ENCODE measurements at places on chromosomes 16 and 17.

- peak; percentile 76 for DNase-seq
These were observed 15.6 kb upstream of the CBFA2T3 start for GRCh38 chr16:88992351-88993165.

GRCh38 chr17:77194179-77194578 lies 53.4 kb downstream of the SEC14L1 start:
- DNase-seq: no peak

GRCh38 chr17:82503728-82504308 lies 15.7 kb upstream of the FOXK2 start:
- no peak for DNase-seq

- no peak for DNase-seq
These were observed 51.3 kb upstream of the ADORA2B start for GRCh38 chr17:15893658-15894024.

DNA sequence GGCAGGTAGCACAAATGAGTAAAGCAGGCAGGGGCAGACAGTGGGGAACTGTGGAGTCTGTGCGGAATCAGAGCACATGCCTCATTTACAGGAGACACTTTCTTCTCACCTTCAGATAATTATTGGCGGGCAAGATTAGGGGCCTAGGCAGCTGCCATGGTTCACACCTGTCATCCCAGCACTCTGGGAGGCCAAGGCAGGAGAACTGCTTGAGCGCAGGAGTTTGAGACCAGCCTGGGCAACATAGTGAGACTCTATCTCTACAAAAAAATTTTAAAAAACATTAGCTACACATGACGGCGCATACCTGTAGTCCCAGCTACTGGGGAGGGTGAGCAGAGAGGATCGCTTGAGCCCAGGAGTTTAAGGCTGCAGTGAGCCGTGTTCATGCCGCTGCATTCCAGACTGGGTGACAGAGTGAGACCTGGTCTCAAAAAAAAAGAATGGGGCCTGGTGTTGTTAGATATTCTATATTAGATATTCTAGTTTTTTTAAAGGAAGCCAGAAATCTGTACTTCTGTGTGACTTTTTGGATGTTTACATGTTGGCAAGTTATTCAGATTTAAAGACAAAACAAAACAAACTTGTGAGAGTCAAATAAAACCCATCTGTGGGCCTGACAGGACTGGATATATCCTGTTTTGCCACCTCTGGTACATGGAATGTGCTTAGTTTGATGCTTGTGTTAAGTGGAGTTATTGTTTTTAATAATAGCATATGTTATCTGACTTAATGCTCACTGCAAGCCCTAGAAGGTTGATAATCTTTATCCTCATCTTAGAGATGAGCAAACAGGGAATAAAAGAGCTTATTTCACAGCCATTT lies 4.9 kb upstream of the LPCAT2 start:
- no peak for DNase-seq

DNA sequence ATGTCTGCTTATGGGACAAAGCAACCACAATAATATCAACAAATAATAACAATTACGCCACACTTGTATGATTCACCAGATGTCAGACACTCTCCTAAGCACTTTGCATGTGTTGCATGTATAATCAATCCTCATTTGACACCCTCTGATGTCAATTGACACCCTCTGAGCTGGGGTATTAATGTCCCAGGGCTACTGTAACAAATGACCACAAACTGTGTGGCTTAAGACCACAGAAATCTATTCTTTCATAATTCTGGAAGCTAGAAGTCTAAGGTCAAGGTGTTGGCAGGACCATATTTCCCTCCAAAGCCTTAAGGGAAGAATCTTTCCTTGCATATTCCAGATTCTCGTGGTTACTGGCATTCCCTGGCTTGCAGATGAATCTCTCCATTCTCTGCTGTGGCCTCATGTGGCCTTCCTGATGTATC lies 112.7 kb downstream of the NPIPB5 start:
- DNase-seq: no peak

- no peak for DNase-seq
These were observed 245.6 kb upstream of the RBFOX1 start for GRCh38 chr16:7086822-7087616.

GRCh38 chr16:65213866-65214595 lies 92.2 kb upstream of the CDH11 start:
- DNase-seq: no peak

- no peak for DNase-seq
These were observed 16.7 kb upstream of the OR1F1 start for GRCh38 chr16:3171181-3171854.

DNA sequence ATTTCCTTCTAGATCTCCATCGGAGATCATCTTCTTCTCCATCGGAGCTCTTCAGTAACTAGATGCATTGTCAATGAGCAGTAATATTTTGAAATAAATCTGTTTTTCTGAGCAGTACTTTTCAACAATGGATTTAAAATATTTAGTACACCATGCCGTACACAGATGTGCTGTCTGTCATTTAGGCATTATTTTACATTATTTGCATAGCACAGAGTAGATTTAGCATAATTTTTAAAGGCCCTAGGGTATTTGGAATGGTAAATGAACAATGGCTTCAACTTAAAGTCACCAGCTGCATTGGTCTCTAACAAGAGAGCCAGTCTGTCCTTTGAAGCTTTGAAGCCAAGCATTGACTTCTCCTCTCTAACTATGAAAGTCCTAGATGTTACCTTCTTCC lies 95.4 kb upstream of the ANKFN1 start:
- no peak for DNase-seq
